ENCODE measurements at places on chromosomes 3 and 15. TPM values are rescaled to one million over a fixed set of nuclear protein-coding genes. Genes with fewer than 3 reads are reported as not detected.

The CCDC9B gene
- total RNA-seq = 12.1 TPM

The FETUB gene
- not detected for total RNA-seq

The ITIH4 gene
- 0.26 TPM for total RNA-seq

The SLC24A5 gene
- total RNA-seq = not detected

The CCRL2 gene
- total RNA-seq = 0.26 TPM

The CRYGS gene
- total RNA-seq = 0.79 TPM

The CA12 gene
- total RNA-seq = 44.0 TPM

The CCK gene
- 1.1 TPM for total RNA-seq

The PRSS50 gene
- not detected for total RNA-seq

DNA sequence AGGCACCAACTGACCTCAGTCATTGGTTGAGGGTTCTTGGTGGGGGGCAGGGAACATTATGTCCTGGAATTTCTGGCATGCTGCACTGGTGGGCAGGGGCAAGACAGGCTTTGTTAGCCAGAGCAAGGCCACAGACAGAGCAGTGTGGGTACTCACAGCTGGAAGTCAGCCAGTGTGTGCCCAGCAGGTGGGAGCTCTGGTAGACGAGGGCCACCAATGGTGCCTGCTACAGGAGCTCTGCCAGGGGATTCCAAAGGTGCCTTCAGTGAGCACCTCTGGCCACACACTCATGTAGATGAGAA lies 31.3 kb downstream of the CYP8B1 start:
- no peak for DNase-seq

GRCh38 chr3:130828948-130829947 lies 64.6 kb upstream of the ATP2C1 start:
- DNase-seq = no peak

DNA sequence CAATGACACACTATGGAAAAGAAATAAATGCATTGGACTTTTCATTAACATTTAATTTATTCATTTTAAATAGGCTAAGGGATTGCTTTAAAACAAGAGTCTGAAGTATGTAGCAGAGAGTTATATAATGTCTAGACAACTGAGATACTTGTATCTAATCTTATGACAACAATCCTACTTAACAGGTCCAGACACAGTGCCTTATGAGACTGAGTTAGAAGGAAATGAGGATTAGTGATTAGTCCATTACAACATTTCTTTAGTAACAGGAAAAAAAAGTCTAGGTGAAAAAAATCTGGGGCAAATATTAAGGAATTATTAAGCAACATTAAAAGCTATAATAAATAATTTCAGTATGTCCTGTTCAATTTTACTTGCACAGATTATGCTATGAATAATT lies 140.6 kb downstream of the MEIS2 start:
- DNase-seq = peak; percentile 82

DNA sequence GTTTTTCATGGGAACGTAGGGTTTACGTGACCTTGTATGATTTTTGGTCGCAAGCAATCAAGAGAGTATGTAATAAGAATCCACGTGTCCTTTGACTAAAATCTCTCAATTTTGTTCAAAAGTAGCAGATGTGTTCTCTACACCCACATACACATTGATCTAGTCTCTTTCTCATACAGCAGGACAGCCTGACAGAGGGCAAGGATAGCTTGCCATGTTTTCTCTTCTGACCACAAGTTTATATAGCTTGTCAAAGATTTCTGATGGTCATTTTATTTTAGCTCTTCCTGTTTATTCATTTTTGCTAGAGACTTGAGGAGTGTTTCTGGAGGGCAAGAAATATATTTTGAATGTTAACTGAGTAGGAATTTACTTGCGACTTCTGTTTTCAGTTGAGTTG lies 570.2 kb upstream of the ALCAM start:
- no peak for DNase-seq

- DNase-seq = peak; percentile 76
Measured at GRCh38 chr3:105228696-105229095, 138.0 kb upstream of the ALCAM start.

DNA sequence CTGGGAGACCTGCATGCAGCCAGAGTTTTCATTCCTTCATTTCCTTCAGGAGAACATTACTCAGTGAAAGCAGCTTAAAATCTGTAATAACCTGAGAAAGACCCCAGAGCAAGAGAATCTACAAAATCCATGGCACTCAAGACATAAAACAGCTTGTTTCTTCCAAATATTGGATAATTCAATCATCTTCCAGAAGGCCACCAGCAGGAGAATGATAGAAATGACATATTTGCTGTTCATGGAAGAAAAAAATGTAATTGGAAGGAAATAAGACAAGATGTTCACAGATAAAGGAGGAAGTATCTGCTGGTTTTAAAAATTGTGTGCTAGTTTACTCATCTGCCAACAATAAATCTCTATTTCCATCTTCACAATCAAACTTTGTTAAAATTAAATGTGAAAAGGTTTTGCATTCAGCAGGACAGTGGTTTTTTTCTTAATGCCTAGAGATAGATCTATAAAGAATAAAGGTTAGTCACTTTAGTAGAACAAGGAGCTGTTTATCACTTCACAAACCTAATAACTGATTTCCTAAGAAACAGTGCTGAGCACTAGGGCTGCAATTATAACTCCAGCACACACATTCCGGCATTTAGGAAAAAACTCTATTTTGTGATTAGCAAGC lies 530.8 kb downstream of the NSUN3 start:
- DNase-seq = no peak

DNA sequence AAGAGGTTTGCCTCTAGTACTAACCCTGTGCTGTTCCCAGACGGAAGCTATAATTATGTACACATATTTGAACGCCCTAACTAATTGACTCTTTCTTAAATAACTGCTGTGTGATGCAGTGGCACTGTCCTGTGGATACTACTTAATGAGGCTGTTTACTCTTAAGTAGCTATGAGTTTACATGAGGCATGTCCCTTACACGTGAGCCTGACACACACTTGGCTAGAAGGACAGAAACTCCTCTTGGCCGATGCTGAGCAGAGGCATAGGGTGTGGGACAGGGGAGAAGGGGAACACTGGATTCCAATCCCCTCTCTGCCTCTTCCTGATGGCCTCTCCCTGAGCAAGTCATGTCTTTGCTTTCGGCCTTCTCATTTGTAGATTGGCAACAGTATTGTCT lies 21.9 kb downstream of the EHD4 start:
- no peak for DNase-seq

GRCh38 chr15:73894133-73894814 lies 20.9 kb downstream of the TBC1D21 start:
- no peak for DNase-seq

GRCh38 chr15:61819386-61819785 lies 240.9 kb downstream of the VPS13C start:
- no peak for DNase-seq

GRCh38 chr15:84983294-84983693 lies 1.6 kb downstream of the PDE8A start:
- no peak for DNase-seq

DNA sequence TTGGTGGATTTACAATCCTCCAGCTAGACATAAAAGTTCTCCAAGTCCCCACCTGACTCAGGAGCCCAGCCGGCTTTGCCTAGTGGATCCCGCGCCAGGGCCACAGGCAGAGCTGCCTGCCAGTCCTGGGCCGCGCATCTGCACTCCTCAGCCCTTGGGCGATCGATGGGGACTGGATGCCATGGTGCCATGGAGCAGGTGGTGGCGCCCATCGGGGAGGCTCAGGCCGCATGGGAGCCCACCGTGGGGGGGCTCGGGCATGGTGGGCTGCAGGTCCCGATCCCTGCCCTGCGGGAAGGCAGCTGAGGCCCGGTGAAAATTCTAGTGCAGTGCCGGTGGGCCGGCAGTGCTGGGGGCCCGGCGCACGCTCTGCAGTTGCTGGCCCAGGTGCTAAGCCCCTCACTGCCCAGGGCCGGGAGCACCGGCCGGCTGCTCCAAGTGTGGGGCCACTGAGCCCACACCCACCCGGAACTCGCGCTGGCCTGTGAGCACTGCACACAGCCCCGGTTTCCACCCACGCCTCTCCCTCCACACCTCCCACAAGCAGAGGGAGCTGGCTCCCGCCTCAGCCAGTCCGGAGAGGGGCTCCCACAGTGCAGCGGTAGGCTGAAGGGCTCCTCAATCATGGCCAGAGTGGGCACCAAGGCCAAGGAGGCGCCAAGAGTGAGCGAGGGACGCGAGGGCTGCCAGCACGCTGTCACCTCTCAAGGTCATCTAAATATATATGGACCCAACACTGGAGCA lies 38.8 kb upstream of the IGSF11 start:
- DNase-seq = no peak

- no peak for DNase-seq
Measured at GRCh38 chr3:13371100-13372075, 48.7 kb downstream of the NUP210 start.

DNA sequence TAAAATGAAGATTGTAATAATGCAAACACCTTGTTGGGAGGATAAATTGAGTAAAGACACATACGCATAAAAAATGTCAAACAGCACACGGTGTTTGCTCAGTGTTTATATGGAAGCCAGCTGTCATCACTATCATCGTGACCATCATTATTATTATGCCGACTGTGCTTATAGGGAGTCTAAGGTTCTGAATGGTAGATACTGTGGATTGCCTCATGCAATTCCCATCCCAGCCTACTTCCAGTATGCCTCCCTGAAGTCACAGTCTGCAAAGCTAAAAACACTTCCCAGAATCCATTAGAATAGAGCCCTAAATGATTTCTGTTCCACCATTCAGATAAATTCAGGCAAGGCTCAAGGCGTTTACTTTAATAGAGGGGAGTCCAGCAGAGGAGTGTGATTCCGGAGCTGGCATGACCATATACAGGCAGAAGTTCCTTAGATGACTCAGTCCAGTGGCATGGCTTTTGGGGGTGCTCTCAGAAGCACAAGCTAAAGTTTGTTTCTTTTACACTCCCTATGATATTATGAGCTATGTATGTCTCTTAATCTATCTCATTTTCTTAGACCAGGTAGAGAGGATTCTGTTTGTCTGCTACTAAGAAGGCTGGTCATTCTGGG lies 148.7 kb downstream of the MEX3B start:
- DNase-seq = peak; percentile 9

DNA sequence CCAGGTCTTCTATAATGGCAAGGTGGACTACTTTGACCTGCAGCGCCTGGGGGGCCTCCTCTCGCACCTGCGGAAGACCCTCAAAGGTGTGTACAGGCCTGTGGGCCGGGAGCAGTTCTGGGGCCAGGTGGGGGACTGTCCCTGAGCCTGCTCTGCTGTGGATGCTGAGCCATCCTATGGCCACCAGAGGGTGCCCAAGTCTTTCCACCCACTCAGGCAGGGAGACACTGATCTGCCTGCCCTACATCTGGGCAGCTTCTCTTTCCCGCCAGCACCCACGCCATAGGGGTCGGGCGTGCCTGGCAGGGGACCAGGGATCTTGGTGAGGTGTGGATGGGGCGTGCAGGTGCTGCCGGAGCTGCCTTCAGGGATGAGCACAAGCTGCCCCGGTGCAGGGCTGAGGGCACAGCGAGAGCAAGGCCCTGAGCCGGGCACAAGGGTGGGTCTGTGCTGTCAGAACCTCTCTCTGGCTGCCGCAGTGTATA lies 14.1 kb downstream of the RNF123 start:
- peak; percentile 52 for DNase-seq

DNA sequence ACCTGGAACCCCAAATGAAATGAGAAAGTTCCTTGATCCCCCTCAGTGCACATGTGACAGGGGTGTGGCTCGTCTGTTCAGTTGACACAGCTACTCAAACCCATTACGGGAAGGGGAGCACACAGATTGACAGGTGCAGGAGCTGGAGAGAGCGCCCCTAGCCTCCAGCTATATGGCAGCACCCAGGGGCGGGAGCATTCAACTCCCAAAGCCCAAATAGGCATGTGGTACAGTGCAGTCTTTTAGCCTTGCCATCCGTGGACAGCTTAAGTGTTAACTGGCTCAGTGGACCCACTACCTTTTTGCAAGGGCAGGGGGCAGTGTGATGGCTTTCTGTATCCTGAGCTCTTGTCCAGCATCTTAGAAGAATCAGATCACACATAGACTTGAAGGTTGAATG lies 1374.2 kb upstream of the ALCAM start:
- no peak for DNase-seq

DNA sequence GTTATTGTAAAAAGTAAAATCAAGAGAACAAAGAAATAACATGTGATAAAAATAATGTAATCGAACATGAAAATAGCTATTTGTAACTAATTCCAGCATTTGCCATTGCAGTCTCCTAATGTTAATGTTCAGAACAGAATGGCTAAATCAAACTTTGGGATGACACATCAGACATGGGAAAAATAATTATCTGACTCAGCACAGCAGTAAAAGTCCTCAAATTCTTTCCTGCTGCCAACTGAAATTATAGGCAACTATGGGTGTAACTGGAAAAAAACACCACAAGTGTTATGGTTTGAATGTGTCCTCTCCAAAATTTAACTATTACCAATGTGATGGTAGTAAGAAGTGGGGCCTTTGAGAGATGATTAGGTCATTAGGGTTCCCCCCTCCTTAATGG lies 446.7 kb downstream of the C3orf38 start:
- DNase-seq = no peak

Measured in bronchial epithelial cell (primary cell).